ENCODE measurements at places on chromosomes 4 and X.

DNA sequence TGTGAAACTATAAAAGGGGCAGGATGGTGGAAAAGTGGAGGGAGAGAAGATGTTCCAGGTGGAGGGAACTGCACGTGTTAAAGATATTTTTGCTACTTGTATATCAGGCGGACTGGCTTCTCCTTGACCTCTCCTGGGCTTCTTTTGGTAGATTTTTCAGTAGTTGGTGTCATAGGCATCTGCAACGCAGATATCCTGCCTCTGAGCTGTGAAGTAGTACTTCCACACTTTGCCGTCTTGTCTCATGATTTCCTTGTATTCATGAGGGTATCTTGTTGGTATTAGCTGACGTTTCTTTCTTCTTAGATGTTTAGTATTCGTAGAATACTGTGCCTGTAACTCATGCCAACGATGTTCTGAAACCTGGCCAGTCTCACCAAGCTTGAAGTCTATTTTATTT lies 81.0 kb downstream of the WWC2 start:
- DNase-seq = no peak

DNA sequence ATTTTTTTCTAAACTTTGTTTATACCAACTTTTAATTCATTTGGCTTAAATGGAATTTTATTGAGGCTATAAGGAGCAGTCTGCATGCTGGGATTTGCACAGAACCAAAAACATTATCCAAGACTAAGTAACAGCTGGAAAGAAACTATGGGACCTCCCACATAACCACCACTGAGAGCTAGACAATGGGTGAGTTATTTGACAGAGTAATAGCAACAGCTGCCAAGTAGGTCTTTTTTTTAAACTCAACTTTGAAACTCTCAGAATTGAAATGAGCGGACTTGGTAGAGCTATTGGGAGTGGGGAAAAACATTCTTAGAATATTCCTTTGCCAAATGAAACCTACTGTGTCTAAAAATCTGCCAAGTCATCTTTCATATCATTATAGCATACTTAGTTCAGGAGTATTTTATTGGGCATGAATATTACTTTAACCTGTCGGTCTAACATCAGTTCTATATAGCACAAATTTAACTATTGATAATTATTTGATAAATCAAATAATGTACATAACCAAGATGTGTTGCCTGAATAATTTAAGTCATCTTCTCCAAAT lies 1428.0 kb downstream of the PCDH7 start:
- no peak for DNase-seq

DNA sequence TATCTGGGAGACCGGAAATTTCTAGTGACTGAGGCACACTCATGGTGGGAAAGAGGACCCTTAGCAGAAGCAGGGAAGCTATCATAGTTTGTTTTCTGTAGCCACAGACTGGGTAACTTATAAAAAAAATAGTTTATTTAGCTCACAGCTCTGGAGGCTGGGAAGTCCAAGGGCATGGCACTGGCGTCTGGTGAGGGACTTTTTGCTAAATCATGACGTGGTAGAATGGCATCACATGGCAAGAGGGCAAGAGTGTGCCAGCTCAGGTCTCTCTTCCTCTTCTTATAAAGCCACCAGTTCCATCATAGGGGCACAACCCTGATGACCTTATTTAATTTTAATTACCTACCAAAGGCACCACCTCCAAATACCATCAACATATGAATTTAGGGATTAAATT lies 13.3 kb downstream of the APLN start:
- no peak for DNase-seq

GRCh38 chr4:7854697-7855370 lies 84.8 kb downstream of the AFAP1 start:
- DNase-seq = no peak

DNA sequence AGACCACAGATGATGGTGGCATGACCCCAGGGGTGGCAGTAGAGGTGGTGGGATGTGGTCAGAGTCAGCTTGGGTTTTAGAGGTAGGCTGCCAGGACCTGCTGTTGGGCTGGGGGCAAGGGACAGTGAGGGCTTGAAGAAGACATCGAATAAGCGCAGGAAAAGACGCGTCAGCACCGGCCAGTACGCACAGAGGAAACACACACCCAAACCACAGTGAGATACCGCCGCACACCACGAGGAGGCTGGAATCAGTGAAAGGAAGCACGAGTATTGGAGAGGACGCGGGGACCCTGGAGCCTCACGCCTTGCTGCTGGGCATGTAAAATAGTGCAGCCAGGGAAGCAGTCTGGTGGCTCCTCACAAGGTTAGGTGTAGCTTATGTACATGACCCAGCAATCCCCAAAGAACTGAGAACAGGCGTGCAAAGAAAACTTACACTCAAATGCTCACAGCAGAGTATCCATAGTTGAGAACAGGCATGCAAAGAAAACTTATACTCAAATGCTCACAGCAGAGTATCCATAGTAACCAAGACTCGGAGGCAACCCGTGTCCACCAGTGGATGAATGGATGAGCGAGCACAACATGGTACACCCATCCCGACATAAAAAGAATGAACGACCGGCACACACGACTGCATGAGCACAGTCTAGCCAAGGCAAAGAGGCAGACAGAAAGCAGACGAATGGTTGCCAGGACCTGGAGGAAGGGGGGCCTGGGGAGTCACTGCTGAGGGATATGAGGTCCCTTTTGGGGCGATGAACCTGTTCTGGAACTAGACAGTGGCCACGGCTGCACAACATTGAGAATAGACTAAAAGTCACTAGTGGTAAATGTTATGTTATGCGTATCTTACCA lies 13.3 kb downstream of the PDZD4 start:
- DNase-seq = no peak

GRCh38 chr4:76035799-76036380 lies at the start of gene CXCL11:
TSS of gene CXCL11 (minus strand) at chr4:76036070. CDS start at chr4:76035987, 83 bp downstream.
- DNase-seq = no peak

DNA sequence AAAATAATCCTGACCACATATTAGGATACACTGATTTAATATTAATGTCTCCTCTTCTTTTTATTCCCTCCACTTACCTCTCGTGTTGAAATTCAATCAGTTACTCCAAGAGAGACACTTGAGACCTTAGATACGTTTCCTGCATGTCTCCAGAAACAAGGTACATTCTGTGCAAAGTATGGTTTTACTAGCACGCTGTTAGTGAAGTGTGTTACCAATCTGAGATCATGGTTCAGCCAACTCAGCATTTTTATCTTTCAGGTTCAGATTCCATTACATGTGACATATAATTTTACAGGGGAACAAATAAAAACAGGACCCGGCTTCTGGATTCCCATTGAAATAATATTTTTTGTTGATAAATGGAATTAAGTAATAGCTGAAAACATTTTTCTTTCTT lies 32.2 kb downstream of the PDLIM5 start:
- no peak for DNase-seq

DNA sequence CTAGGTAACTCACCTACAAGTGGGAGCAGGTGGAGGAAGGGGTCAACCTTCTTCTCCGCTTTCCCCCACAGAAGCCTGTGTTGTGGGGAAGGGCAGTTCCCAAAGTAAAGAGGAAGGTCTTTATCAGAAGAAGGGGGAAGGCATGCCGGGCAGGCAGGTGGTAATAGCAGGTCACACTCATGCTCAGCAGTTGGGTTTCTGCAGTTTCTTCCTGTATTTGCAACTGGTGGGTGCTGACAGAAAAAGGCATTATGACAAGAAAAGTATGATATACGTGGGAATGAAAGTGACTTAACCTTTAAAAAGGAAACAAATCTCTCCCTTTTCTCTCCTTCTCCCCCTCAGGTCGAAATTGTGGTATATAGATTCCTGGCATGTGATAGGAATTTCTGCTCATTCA lies 3.7 kb downstream of the MTMR1 start:
- DNase-seq = no peak

- DNase-seq = no peak
Measured at GRCh38 chr4:1362046-1362445, 15.0 kb downstream of the UVSSA start.

DNA sequence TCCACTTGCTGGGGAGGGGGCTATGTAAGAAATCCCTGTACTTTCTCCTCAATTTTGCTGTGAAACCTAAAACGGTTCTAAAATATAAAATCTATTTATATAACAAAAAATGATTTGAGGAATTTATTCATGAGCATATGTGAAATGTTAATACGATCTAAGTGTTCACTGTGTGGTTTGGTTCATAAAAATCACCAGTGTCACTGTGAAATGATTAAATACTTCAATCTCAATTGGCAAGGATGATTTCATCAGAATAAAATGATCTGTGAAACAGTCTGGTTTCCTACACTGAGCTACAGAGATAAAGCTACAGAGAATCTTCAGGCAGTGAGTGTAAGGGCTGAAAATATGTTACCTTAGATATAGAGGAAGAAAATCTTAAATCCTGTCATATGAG lies 153.4 kb downstream of the GPM6A start:
- DNase-seq = no peak

DNA sequence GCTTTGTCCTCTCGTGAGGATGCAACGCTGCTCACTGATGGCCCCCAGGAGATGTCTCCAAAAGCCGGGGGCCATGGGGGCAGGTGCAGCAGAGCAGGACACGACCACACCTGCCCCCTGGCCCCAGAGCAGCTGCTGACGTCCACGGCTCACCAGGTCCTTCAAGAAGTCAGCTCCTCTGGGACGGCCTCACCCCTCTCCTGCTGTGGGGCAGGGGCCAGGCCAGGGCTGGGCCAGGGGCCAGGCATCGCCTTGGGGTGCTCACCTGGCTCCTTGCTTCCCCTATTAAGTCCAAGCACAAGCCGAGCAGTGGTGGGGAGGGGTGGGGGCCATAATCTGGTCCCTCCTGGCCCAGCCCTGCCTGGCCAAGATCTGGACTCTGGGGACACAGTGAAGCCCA lies 28.6 kb upstream of the MXD4 start:
- no peak for DNase-seq

DNA sequence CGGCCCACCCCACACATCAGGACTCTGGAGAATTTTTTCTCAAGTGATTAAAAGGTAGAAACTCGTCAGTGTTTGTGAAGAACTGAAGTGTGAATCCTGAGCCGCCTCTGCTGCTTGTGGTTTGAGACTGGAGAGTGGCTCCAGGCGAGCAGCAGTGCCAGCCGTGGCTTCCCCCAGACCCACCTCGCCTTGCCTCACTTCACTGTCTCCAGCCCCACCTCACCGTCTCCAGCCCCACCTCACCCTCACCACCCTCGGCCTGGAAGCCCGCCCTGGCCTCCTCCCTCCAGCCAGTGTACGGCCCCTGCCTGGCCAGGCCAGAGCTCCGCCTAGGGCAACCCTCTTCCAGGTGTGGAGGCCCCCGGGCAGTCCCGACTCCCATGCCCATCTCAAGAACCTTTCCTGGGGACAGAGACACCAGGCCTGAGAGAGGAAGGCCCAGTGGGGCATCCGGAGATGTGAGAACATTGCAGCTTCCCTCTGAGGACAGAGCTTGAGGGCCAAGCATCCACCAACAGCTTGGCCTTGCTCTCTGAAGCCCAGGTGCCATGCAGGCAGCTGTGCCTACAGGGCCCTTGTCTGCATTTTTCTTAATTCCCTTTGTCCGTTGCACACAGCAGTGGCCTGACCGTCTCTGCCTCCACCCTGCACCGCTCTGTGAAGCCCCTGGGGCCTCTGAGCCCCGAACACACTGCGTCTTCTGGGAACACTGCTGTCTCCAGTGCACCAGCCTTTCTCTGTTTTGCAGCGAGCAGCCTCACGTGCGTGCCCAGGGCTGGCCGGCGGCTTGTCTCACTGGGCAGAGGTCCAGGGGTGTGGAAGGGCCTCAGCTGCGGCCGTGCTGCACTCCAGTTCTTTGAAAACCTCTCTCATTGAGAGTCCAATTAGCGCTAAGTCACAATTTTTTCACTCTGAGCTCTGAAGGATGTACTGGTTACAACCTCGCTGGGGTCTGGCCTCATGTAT lies 13.8 kb downstream of the SH3BP2 start:
- DNase-seq = no peak

DNA sequence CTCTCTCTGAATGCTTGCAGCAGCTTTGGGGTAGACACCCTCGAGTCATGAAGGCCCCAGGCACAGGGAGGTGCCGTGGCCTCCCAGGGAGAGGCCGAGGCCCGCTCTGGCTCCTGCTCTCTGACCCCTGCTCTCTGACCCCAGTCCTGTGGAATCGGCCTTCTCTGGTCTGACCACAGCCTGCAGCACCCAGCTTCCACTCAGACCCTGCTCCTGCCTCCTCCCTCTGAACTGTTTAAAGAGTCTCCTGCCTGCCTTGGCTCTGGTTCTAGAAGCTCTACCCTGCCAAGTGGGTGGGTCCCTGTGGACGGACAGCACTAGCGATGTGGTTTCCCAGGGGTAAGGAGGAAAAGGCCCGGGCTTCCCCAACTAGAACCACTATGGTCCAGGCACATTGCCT lies 78.2 kb upstream of the TMEM150C start:
- no peak for DNase-seq

DNA sequence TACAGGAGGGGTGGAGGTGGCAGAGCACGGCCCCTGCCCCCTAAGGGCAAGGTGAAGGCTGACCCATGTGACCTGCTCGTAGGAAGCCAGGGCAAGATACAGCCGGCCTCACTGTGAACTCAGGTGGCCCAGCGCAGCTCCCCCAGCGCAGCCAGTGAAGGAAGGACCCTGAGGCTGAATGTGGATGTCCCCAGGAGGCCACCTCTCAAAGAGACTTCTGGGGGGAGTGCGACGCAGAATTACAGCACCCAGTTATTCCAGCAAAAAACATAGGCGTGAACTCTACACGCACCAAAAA lies 52.6 kb downstream of the ZFYVE28 start:
- no peak for DNase-seq

DNA sequence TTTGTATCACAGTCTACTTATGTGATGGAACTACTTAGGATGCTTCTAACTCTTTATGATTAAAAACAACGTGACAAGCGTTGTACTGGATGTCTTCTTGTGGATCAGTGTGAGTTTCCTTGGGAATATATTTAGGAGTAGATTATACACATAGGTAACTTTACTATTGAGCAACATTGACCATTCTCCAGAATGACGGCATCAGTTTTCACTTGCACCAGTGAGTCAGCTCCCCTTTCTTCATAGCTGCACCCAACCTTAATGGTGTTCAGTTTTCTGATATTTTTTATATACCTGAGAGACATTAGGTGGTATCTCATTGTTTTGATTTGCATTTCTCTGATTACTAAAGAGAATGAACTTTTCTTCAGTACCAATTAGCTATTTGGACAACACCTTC lies 343.9 kb downstream of the ADGRL3 start:
- DNase-seq = no peak

GRCh38 chr4:148740701-148741100 lies 298.5 kb upstream of the NR3C2 start:
- DNase-seq = no peak

GRCh38 chr4:42995343-42995944 lies 102.9 kb downstream of the GRXCR1 start:
- DNase-seq = no peak

- DNase-seq = no peak
Measured at GRCh38 chr4:10063544-10064300, 42.4 kb upstream of the SLC2A9 start.

- DNase-seq = no peak
Measured at GRCh38 chr4:53905941-53906377, 158.4 kb downstream of the CHIC2 start.

- DNase-seq = no peak
Measured at GRCh38 chr4:3243136-3243780, 5.7 kb upstream of the MSANTD1 start.

GRCh38 chrX:56786889-56787733 lies 58.1 kb downstream of the NBDY start:
- no peak for DNase-seq

- no peak for DNase-seq
Measured at GRCh38 chr4:105451346-105451745, 22.5 kb downstream of the PPA2 start.

Measured in activated CD8-positive, alpha-beta memory T cell treated with anti-CD3 and anti-CD28 coated beads for 48 hours (primary cell).